ENCODE measurements at places on chromosomes 5 and 9.
A peak's percentile ranks its signal among the peaks of the same experiment; 100 is the strongest.

- peak; percentile 46 for DNase-seq
These were observed 483 bp downstream of the G3BP1 start for GRCh38 chr5:151772029-151772845.

DNA sequence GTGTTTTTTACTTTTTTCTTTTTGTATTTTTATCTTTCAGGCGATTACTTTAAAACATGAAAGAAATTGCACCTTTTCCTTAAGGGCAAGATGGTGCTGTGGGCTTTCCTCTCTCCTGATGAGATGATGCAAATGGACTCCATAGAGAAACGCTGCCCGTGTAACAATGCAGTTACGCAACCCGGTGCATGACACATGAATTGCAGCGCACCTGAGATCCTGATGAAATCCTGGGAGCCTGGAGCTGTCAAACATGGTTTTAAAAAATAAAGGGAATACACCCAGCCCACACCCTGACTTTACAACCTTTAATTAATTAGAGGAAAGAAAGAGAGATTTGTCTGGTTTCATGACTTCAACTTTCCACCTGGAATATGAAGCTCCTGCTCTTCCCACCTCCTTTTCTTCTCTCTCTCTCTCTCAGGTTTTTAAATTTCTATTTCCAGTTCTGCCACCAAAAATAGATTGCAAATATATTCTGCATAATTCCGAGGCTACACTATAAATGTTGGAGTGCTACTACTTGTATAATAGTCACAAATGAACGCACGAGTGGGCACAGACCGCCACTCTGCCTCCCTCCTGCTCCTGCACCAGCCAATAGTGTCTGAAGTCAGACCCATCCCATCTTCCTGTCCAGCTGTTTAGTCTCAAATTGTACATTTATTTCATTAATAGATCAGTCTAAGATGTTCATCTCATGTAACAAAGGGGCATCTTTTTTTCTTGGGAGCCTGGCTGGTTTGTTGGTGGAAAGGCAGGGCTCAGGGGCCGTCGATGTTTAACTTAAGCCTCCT lies 179.1 kb downstream of the AUH start:
- no peak for DNase-seq

- no peak for DNase-seq
These were observed 151.8 kb downstream of the ENTREP1 start for GRCh38 chr9:69476797-69477196.

DNA sequence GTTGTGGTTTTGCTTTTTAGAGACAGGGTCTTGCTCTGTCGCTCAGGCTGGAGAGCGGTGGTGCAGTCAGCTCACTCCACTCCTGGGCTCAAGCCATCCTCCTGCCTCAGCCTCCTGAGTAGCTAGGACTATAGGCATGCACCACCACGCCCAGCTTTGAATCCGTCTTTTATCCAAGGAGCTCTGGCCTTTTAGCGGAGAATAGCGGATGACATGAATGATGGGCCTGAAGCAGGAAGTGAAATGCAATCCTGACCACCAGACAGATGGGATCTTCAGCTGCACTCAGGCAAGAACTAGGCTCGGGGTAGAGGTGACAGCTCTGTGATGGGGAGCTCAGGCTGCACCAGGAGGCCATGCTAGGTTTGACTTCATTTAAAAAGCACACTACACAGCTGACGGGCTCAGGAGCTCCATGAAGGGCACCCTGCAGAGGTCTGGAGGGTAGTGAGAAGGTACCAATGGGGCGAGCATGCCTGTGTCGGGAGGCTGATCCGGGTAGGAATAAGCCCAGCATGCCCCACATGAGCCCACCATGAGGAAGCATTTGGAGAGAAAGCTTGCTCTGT lies 21.9 kb downstream of the POLR1E start:
- DNase-seq, result no peak

DNA sequence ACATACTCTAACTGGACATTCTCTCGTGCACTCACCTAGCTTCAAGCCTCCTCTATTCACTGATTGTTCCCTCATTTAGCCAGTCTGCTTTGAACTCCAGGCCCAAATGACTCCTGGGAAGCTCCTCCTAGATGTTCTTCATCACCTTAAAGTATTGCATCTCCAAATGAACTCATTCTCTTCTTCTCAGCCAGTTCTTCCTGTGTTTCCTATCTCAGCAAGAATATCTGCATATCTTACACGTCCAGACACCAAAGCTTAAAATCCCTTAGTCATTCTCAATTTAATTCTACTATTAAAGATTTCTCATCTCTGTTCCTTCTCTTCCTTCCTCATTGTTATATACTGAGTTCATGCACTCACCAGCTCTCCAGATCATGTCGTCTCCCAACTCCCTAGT lies 118.6 kb upstream of the DAB2 start:
- DNase-seq, result no peak

DNA sequence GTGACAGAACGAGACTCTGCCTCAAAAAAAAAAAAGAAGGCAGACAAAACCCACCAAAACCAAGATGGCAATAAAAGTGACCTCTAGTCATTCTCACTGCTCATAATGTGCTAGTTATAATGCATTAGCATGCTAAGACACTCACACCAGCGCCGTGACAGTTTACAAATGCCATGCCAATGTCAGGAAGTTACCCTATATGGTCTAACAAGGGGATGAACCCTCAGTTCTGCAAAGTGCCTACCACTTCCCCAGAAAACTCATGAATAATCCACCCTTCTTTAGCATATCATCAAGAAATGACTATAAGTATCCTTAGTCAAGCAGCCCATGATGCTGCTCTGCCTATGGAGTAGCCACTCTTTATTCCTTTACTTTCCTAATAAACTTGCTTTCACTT lies 4.7 kb upstream of the BICD2 start:
- no peak for DNase-seq

DNA sequence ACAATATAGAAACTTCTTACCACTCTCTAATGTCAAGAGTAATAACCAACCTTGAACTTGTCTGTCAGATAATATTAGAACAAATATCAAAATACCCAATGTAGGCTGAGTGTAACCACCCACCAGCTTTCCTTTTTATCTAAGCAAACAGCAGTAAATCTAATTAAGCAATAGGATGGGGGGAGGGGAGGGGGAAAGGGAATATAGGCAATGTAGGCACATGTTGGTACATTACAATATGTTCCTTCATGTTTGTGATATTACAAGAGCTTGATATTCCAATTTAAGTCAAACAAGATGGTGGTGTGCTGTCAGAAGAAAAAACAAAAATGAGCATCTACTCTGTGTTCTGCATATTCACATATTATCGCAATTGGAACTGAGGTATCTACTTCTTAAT lies 158.2 kb downstream of the DENND1A start:
- no peak for DNase-seq

GRCh38 chr5:159095866-159096242 lies 3.9 kb downstream of the EBF1 start:
- no peak for DNase-seq

DNA sequence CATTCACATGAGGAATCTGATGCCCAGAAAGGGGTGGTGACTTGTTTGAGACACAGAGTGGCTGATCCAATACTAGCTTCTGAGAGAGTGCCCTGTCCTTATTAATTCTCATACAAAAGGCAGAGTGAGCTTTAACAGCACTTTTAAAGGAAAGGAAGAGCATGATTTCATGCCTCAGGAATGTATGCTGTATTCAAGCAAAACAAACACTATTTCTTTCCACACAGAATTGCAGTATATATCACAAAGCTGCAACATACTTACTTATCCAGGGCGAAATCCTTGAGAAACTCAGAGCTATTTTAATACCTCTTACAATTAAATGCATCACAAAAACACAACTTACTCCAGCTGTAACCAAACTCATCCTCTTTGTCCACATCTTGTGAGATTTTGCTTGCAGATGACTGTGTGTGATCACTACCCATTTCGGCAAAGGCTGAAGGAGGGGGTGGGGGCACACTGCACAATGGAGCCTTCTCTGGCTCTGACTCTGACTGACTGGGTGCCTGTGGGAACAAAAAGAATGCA lies 139.8 kb downstream of the MPDZ start:
- no peak for DNase-seq

- no peak for DNase-seq
These were observed 41.1 kb downstream of the ELOVL7 start for GRCh38 chr5:60802986-60803385.

- peak; percentile 80 for DNase-seq
These were observed 725 bp upstream of the NIPBL start for GRCh38 chr5:36875790-36876298.

DNA sequence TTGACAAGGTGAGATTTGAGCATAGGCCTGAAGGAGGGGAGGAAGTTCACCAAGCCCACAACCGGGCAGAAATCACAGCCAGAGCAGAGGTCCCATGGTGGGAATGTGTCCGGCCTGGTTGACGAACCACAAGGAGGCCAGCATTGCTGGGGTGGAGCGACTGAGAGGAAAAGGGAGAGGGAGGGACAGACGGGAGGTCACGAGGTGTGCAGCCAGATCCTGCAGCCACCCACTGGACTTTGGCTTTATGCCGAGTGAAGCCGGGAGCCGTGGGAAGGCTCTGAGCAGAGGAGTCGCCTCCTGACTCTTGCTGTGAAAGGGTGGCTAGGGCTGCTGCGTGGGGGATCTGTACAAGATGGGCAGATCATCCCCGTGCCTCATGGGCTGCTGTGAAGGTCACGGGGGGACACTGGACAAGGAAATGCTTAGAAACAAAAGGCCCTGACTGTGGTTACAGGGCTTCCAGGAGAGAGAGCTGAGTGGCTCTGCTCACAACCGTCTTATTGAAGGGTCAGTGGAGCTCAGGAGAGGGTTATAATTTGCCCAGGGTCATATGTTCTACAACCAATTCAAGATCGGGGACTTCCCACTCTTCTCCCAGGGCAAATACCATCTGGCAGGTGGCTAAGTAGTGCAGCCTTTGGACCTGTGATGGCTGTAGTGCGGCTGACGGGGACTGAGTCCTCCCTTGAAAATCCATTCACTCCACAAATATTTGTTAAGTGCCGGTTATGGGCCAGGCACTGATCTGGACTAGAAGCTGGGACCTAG lies 15.6 kb upstream of the CD74 start:
- no peak for DNase-seq

DNA sequence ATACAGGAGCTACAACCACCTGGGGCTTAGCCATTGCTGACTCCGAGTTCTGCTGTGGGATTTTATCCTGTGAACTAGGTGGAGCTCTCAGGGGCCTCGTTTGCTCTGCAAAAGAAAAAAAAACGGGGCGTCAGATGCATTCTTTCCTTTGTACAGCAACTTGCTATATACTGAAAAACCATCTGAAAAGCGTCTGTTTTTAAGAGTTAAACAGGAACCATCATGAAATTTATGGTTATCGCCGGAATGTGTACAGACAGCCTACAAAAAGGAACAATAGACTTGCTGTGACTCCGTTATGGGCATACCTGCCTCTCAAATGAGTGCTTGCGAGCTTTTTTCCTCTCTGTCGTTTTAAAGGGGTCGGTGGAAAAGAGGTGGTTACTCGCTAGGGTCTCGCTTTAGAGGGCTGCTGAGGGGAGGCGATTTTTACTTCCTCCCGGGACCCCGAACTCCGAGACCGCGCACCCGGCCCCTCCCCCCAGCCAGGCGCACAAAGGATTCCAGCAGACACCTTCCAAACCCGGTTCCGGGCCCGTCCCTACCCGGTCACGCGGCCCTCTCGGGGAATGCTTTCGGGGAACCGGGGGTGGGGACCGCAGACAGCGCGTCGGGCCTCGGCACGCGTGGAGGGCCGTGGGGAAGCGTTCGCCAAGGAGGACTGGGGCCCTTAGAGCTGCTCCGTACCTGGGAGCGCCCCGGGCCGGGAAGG lies 826 bp downstream of the PAIP1 start:
- DNase-seq, result no peak

GRCh38 chr9:2601785-2602378 lies 19.7 kb upstream of the VLDLR start:
- no peak for DNase-seq

DNA sequence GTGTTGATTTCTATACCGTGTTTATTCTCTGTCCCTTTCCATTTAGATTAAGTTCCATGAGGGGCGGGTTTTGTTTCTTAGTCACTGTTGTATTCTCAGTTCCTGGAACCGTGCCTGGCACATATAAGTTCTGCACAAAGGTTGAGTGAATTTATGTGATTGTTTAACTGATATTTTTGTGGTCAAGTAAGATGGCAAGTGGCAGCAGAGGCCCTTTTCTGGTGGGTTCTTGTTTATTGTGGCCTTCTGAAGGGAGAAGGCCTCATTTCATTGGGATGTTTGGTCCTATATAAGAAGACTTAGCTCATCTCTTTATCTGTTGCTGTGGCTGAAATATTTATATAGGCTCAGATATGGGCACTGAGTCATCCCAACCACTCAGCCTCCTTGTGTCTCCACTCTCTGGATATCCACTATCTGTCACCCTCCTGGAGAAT lies 262.5 kb downstream of the PSAT1 start:
- no peak for DNase-seq

- peak; percentile 63 for DNase-seq
These were observed 11.7 kb downstream of the TSPAN17 start for GRCh38 chr5:176658817-176659511.

DNA sequence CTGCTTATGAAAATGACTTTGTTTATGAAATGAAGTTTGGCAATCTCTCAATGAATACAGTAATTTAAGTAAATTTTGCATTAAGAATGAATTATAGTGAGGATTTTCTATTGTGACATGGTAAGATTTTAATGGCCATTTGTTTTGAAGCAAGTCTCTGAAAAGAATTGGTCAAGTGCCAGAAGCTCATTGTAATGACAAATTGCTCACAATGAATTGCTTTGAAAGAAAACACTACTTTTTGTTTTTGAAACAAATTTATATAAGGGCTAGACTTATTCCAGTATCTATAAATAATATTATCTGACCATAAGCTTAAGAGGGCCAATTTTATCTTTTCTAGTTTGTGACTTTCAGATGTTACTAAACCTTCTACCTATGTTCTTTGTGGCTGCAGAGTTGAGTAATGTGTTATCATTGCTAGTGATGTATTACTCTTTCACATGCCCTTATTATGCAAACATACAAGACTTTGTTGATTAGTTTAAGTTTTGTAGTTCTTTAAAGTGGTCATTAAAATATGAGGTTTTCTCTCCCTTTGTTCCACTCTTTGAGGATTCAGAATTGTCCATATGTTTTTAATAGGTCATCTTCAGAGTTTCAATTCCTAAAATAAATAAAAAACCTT lies 93.0 kb upstream of the ZNF608 start:
- no peak for DNase-seq

GRCh38 chr5:65382582-65382981 lies 99.1 kb downstream of the ADAMTS6 start:
- no peak for DNase-seq

GRCh38 chr5:108481355-108481931 lies 99.5 kb upstream of the FBXL17 start:
- no peak for DNase-seq

Data from CD4-positive, alpha-beta memory T cell (primary cell).